SW480 (cell line): ENCODE measurements at places on chromosomes 5 and 9.

GRCh38 chr5:157165668-157166067, 396 bp downstream of the GARIN3 start:
- no peak for DNase-seq

DNA sequence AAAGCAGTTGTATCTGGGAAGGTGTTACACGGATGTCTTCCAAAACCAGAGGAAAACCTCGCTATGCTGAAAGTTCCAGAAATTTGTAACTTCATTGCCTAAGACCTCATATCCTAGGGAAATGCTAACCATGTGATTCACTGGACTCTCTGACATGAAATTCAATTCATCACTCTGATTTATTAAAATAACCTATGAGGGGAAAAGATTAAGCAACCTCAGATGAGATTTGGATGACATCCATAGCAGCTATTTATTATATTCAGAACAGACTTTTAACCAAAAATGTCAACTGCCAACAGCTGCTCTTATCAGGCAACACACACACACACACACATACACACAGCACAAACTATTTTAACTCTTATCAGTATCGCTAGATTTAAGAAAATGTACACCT, 1006.4 kb upstream of the CTNND2 start:
- DNase-seq = no peak

DNA sequence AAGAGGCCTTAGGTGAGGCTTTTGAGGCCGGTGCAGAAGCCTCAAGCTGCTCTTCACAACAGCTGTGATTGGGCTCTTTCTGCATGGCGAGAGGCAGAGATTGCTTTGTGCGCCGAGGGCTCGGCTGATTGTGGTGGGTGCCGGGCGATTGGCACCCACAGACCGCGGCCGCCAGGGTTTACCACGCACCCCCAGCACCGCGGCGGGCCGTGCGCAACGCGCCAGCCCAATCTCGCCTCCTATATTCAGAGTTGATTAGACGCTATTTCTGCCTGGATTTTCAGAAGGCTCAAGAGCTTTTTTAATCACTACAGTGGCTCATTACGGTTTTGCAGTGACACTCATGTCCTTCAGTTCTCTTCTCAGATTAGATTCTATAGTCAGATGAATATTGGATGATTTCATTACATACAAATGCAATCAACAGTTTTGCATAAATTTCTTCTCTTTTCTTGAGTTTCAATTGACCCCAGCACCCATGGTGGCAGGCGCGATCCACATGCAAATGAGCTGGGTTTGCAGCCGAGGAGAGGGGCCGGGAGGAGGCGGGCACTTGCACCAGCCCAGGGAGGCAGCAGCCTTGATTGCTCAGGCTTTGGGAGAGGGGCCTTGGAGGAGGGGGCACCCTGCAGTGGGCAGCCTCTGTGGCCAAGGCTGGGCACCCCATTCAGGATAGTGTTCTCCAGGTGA, 33.8 kb upstream of the PTGS1 start:
- no peak for DNase-seq

GRCh38 chr5:130992095-130992494, 173.0 kb downstream of the HINT1 start:
- DNase-seq = no peak

GRCh38 chr5:147451193-147451592, 58.7 kb downstream of the DPYSL3 start:
- DNase-seq = no peak

DNA sequence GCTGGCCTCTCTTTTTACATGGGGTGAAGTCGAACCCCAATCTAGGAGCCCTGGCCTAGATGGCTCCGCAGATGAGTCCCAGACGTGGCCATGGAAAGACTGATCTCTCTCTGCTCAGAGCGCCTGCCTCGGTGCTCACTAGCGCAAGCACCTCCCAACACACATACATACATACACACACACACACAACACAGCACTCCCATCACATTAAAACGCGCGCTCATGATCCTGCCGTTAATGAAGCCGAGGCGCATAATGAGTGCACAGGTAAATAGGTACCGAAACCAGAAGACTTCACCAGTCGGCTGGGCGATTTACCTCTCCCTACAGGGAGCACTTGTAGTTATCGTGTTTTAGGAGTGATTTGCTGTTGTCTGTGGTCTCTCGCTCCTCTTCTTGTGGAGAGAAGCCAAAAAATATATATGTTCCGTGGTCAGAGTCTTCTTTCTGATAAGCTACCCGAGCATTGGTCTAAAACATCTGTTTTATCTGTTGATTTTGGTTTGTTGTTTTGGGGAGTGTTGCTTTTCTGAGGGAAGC, 207.7 kb downstream of the MEF2C start:
- DNase-seq = peak; percentile 67

DNA sequence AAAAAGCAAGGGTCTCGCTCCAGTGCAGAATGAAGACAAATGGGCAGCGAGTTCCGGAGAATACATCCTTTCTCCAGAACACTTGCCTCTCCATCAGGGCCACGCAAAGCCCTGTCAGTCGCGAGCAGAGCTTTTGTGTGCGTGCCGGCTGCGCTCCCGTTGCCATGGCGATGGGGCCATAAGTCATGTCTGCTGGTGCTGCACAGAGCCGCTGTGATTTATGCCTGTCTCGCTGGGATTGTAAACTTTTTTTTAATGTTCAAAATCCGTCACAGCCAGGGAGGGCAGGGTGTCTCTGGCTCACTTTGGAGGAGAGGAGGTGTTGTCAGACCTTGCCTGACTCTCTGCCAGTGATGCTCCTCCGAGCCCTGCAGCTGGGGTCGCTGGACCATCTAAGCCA, 272.7 kb downstream of the TRIM32 start:
- no peak for DNase-seq

DNA sequence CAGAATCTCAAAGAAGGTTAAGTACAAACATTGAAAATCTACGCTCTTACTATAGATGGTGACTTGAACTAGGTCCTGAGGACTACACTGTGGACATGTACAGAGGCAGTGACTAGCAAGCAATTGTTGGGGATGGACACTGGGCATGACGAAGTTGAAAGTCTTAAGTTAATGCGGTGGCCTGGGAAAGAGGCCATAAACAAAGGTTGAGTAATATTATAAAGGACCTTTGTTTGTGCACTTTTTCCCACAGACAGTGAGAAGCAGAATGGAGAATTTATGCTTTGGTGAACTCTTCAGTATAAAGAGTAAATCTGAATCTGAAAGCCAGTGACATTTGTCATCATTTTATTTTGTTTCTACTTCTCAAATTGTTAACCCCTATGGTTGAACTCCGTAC, 15.3 kb downstream of the ALDH1A1 start:
- no peak for DNase-seq

DNA sequence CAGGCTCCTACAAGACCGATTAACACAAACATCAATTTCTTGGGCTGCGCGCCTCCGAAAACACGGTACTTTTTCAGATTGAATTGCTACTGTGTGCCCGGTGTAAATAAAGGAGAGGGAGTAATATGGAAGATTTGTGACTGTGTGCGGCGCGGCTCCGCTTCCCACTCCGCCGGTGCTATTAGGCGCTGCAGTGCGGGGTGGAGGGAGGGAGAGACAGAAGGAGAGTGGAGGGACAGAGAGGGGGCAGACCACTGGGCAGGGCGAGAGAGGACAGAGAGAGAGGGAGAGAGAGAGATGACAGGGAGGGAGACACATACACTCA, 24.7 kb upstream of the RNU6ATAC start:
- no peak for DNase-seq

GRCh38 chr5:58921159-58921558, 338.3 kb downstream of the RAB3C start:
- no peak for DNase-seq

DNA sequence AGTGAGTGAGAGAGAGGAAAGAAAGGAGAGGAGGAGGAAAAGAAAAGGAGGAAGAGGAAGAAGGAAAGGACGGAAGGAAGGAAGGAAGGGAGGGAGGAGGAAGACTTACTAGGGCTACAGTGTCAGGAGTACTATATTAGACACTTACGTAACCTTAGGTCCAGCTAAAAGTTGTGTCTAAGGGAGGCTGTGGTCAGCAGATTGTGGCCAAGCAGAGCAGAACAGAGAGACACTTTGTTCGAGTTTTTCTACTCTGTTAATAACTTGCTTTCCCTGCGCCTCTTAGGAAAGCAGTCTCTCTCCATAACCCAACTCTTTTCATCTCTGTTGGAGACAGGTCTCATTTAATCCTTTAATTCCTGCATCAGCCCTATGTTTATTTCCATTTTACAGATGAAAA, 138.9 kb downstream of the KCNN2 start:
- DNase-seq = no peak

- DNase-seq = no peak
Measured at GRCh38 chr9:14351221-14351836, 37.4 kb upstream of the NFIB start.
